ENCODE measurements at places on chromosomes 6 and 20.

DNA sequence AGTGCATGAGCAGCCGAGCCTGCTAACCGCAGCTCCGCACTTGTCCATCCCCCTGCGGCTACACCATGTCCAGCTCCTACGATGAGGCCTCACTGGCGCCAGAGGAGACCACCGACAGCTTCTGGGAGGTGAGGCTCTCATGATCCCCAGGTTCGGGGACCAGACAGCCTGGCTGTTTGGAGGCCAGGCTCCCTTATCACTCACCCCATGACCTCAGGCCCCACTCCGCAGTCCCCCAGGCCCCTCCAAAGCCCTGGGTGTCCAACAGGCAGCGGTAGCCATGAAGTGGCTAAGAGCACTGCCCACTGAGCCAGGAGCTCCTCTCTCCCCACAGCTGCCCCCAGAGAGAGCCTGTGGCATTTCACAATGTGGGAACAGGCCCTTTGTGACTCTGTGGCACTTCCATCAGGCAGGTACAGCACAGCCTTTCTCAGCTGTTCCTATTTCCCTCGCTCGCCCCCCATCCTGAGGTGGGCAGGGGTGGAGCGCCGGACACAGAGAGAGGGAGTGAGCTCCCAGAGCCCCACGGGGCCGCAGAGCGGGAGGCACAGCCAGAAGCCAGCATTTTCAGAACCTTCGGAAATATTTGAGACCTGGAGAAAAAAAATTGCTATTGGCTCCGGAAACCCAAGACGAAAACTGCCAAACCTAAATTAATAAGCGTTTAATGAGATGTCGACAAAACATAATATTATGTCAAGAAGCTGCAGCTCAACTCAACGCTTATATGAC lies 29.7 kb downstream of the SPDEF start:
- no peak for DNase-seq

DNA sequence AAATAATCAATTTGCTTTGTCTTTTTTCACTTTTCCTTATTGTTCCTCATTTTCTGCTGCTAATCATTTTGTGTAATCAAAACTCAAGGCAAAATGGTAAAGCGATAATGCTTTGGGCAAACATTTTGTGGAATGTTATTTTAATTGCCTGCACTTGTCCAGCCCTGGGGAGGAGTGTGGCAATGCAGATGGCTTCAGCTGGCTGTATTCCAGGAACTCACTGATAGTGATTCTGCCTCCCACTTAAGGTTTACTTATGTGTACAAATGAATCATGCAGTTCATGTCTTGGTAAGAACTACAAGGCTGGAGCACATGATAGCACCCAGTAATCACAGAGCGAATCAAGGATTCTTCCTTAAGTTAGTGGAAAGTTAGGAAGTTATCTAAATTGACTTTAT lies 107.8 kb downstream of the COL19A1 start:
- DNase-seq = no peak

DNA sequence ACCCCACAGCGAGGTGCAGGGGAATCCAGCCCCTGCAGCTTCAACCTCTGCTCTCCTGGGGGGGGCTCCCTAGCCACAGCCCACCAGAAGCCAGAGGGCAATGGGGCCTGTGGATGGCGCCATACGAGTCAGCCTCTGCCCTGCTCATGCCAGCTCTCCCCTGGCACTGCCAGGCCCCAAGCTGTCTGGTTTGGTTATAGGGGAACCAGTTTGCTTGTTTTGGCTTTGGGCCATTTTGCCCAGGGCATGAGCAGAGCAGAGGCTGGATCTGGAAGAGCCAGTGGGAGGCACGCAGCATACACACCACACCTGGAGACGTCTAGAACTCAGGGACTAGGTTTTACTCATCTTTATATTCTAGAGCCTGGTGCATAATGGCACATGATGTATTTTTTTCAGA lies 66.7 kb upstream of the SLC22A16 start:
- DNase-seq = no peak

GRCh38 chr6:125952764-125953501 lies 3.6 kb upstream of the HINT3 start:
- DNase-seq = peak; percentile 10

DNA sequence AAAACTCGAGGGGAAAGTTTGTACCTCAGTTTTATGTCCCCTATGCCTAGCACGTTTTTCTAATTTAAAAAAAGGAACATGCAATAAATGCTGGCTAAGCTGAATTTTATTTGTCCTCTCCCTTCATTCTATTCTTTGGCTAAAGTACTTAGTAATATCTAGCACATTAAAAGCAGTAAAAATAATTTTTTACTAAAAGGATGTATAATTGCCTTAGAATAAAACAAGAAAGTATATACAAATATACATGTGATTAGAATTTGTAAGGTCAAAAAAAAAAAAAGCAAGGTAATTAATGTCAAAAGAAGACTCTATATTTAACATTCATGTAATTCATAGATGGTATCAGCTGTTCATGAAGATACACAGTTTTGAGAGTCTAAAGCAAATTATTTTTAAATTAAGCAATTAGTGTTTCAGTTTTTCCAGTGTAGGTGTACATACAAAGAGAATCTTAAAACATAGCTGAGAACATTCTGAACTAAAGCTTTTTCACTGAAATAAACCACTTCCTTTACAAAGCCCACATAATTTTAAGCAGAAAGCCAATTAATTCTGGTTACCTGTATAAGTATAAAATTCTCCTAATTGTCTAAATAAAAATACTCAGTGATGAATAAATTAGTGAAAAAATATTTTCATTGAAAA lies 32.4 kb downstream of the HBS1L start:
- no peak for DNase-seq

GRCh38 chr6:143732536-143732935 lies 54.8 kb downstream of the PHACTR2 start:
- DNase-seq = peak; percentile 9

- no peak for DNase-seq
Measured at GRCh38 chr6:33787346-33787953, 1.5 kb downstream of the LEMD2 start.
